Karpas-422 (cell line): ENCODE measurements at places on chromosomes 7 and 10.

DNA sequence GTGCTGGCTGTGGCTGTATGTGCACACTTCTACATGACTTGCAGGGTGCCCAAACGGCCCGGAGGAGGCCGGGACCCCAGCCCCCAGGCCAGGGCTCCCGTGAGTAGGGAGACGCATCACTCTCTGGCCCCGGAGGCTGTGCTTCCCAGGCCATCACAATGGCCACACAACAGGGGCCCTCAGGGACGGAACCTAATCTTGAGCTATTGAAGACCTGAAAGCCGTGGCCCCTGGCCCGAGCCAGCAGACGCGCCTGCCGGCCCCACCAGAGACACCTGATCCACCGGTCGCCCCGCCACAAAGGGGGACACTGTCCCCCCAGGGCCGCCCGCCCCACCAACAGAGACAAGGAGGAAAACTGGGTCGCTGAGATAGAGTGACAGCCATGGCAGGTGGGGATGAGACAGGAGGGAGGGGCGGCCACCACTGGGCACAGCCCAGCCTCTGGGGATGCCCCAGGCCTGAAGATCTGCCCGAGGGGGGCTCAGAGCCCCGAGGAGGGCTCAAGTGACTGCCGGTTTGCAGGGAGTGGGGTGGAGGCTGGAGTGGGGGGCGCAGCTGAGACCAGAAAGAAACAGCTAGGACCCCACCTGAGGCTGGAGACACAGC, 10.2 kb upstream of the LFNG start:
- DNase-seq = no peak

- DNase-seq = no peak
Measured at GRCh38 chr7:34211018-34211417, 305.7 kb downstream of the BMPER start.

DNA sequence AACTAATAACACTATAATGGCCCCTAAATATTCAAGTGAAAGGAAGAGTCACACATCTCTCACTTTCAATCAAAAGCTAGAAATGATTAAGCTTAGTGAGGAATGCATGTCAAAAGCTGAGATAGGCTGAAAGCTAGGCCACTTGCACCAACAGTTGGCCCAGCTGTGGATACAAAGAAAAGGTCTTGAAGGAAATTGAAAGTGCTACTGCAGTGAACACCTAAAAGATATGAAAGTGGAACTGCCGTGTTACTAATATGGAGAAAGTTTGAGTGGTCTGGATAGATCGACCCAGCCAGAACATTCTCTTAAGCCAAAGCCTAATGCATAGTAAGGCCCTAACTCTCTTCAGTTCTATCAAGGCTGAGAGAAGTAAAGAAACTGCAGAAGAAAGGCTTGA, 12.1 kb upstream of the SNX13 start:
- DNase-seq = no peak

DNA sequence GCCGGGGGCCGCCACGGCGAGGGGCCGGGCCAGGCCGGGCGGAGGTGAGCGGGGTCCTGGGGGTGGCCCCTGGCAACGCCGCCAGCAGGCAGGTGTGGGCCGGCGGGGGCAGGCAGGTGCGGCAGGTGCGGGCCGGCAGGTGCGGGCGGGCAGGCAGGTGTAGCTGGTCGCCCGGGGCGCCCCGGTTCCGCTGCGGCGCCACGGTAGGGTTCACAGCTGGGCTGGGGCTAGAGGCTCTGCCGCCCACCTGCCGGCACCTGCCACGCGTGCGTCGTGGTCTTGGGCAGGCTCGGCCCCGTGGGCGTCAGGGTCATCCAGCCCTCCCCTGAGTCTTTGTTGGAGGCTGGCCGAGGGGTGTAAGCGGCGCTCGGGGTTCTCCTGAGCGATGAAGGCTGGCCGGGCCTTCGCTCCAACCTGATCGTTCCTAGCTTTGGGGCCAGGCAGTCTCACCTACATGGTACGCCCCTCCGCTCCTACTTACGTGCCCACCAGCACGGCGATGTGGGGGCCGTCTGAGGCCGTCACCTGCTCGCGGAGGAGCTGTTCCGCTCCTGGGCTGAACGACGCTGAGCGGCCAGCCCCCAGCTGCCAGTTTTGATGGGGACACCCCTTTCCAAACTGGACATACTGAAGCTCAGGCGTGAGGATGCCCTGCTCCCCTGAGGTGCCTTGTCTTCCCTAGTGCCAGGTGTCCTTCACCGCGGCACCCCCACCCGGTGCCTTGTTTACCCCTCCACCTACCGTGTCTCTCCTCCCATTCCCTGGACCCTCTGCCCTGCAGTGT, 493 bp downstream of the ZMIZ2 start:
- DNase-seq = peak; percentile 56

DNA sequence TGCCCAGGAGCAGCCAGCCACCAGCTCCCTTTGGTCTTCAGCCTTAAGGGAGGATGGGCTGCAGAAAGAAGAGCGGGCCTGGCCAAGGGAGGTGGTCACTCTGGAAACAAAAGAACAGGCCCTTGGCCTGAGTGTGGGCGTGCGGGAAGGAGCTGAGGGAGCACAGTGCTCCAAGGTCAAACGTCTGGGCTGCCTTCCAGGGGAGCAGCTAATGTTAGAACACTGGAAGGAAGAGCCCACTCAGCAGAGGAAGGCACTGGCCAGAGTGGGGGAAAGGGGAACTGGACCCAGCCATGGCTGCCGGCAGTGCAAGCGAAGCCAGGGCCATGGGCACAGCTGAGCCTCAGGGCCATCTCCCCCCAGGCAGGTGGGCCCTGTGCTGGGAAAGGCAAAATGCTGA, 42.7 kb downstream of the FAM53B start:
- no peak for DNase-seq

GRCh38 chr10:53537508-53537907, 764.9 kb upstream of the MBL2 start:
- DNase-seq = no peak
